Cerebellum (tissue), 4 donors: ENCODE measurements at places on chromosomes 4 and X. TPM values are rescaled to one million over a fixed set of nuclear protein-coding genes. Genes with fewer than 3 reads are reported as not detected.
A peak's percentile ranks its signal among the peaks of the same experiment; 100 is the strongest.

DNA sequence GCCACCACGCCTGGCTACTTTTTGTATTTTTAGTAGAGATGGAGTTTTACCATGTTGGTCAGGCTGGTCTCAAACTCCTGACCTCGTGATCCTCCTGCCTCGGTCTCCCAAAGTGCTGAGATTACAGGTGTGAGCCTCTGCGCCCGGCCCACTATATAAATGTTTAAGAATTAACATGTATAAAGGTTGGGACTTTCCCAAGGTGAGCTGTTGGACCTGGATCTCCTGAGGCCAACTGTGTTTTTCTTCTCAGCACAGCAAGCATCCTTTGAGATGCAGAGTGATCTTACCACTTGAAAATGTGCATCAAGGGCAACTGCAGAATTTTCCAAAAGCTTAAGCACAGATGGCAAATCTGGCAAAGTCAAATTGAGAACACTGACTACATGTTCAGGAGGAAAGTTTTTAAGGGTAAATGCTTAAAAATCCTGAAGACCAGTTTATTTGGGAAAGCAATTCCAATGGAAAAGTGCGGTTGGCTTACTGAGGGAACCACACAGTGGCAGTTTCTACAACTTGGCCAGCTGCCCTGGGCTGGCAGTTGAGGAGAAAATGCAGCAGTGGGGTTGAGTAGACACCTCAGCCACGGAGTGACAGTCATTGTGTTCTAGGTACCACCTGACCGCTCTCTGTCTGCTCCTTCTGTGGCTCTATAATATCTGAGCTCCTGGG, 168.9 kb downstream of the CBR4 start:
- peak; percentile 47 for DNase-seq

GRCh38 chr4:187464573-187464972, 531.0 kb upstream of the ZFP42 start:
- no peak for DNase-seq

- DNase-seq = no peak
Observed at GRCh38 chr4:35087218-35087617, 1157.1 kb downstream of the ARAP2 start.

- no peak for DNase-seq
Observed at GRCh38 chr4:140707325-140707724, 48.9 kb downstream of the TBC1D9 start.

The PDZD11 gene
- 26.0 TPM for total RNA-seq

The ARR3 gene
- total RNA-seq = not detected

The IL1RAPL1 gene
- total RNA-seq = 19.5 TPM

GRCh38 chr4:20288846-20289512, 37.3 kb downstream of the SLIT2 start:
- DNase-seq = no peak

GRCh38 chr4:53022513-53023100, 160.5 kb downstream of the RASL11B start:
- DNase-seq = no peak

- no peak for DNase-seq
Observed at GRCh38 chr4:77877167-77877566, 14.5 kb downstream of the MRPL1 start.

GRCh38 chr4:26807330-26807729, 53.3 kb upstream of the STIM2 start:
- DNase-seq = no peak
